Heart right ventricle (tissue), 16 donors: ENCODE measurements at places on chromosomes 2 and 18.
A peak's percentile ranks its signal among the peaks of the same experiment; 100 is the strongest.

DNA sequence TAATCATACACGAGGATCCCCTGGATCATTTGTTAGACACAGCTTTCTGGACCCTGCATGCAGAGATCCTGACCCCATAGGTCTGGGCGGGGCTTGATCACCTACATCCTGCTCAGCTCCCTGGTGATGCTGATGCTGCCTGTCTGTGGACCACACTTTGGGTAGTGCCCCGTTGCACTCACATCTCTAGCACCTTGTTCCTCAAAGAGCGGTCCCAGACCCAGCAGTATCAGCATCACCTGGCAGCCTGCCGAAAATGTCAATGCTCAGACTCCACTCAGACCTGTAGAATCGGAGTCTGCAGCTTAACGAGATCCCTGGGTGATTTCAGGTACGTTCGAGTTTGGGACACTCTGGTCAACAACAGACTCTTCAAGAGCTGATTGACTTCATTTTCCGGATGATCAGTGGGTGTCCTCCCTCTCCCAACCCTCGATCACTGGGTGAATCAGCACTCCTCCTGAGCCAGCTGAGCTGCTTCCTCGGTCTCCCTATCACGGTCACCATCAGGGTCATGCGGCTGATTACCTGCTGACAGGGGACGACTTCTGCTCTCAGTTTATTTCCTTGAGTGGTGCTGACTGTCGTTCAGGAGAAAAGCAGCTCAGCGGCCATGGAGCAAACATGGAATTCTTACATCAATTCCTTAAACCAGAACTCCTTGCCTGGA, 150.6 kb upstream of the RAB12 start:
- no peak overlapping the region for H3K4me3 ChIP-seq
- H3K27ac ChIP-seq = no peak overlapping the region
- H3K27me3 ChIP-seq = no peaks in the 10 kb centered on the region
- no peaks in the 10 kb centered on the region for H3K4me1 ChIP-seq

GRCh38 chr18:41227993-41228392, 727.0 kb upstream of the PIK3C3 start:
- DNase-seq = no peak
- no peak overlapping the region for H3K4me3 ChIP-seq
- H3K36me3 ChIP-seq = no peaks in the 10 kb centered on the region
- H3K27ac ChIP-seq = no peak overlapping the region

DNA sequence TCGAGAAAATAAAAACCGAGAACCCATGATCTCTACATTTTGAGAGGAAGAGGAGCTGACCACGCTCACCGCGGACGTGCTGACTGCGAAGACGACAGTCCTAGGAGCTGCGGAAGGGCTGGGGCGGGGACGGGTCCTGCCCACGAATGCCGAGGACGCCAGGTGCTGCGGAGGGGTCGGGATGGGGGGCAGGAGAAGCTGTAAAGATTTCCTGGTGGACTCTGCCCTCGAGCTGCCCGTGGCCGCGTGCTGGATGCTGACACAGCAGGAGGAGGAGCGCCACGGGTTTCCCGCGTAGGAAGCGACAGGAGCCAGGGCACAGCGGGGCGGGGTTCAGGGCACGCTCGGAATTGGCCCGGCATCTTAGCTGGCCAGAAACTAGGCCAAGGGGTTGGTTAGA, 22.2 kb downstream of the ZSCAN30 start:
- DNase-seq = peak; percentile 11
- no peaks in the 10 kb centered on the region for H3K27me3 ChIP-seq
- peaks cover 12% of the 10 kb centered on the region for H3K4me1 ChIP-seq
- peak overlapping the region; percentile 71 for H3K4me3 ChIP-seq

- H3K27me3 ChIP-seq = no peaks in the 10 kb centered on the region
- no peak overlapping the region for H3K4me3 ChIP-seq
- H3K27ac ChIP-seq = no peak overlapping the region
- peaks cover 29% of the 10 kb centered on the region for H3K4me1 ChIP-seq
These were observed 205.5 kb upstream of the SP5 start for GRCh38 chr2:170509452-170510193.

DNA sequence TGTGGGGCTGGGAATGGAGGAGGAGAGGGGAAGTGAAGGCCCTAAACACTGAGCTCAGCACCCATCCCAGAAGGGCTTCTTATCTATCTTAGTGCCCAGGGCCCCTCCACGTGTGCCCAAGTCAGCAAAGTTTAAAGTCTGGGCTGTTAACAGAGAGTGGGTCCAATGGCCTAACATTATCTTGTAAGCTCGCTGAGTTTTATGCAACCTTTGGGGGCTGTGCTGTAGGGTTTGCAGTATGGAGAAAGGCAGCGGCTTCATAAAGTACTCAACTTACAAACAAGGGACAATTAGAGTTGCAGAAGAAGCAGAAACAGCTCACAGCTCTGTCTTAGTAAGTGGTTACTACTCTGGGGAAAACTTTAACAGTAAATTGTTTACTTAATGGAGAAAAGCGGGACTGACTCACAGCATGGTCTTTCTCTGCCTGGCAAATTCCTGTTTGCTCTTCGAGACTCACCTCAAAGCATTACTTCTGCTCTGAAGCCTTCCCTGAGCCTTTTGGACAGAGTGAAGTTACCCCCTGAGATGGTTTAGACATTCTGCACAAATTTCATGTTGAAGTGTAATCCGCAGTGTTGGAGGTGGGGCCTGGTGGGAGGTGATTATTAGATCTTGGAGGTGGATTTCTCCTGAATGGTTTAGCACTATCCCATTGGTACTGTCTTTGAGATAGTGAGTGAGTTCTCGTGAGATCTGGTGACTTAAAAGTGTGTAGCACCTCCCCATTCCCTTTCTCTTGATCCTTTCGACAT, 9.0 kb downstream of the ENOSF1 start:
- H3K4me3 ChIP-seq = no peak overlapping the region
- H3K36me3 ChIP-seq = no peaks in the 10 kb centered on the region
- no peak overlapping the region for H3K27ac ChIP-seq
- H3K4me1 ChIP-seq = no peaks in the 10 kb centered on the region

- no peak for DNase-seq
- no peak overlapping the region for H3K27ac ChIP-seq
- H3K4me1 ChIP-seq = peaks cover 14% of the 10 kb centered on the region
- no peaks in the 10 kb centered on the region for H3K36me3 ChIP-seq
- no peak overlapping the region for H3K4me3 ChIP-seq
These were observed 339.4 kb downstream of the RND3 start for GRCh38 chr2:150147889-150148683.

GRCh38 chr2:69565431-69565839, 78.1 kb downstream of the AAK1 start:
- no peak overlapping the region for H3K4me3 ChIP-seq
- H3K27ac ChIP-seq = no peak overlapping the region
- peaks cover 52% of the 10 kb centered on the region for H3K4me1 ChIP-seq
- DNase-seq = peak; percentile 48
- no peaks in the 10 kb centered on the region for H3K36me3 ChIP-seq

GRCh38 chr2:84251651-84252302, 207.3 kb downstream of the SUCLG1 start:
- H3K4me3 ChIP-seq = no peak overlapping the region
- no peak overlapping the region for H3K27ac ChIP-seq
- no peaks in the 10 kb centered on the region for H3K27me3 ChIP-seq

GRCh38 chr2:168679741-168680310, 122.6 kb upstream of the NOSTRIN start:
- H3K27me3 ChIP-seq = no peaks in the 10 kb centered on the region
- no peaks in the 10 kb centered on the region for H3K36me3 ChIP-seq
- H3K4me1 ChIP-seq = peaks cover 3% of the 10 kb centered on the region

DNA sequence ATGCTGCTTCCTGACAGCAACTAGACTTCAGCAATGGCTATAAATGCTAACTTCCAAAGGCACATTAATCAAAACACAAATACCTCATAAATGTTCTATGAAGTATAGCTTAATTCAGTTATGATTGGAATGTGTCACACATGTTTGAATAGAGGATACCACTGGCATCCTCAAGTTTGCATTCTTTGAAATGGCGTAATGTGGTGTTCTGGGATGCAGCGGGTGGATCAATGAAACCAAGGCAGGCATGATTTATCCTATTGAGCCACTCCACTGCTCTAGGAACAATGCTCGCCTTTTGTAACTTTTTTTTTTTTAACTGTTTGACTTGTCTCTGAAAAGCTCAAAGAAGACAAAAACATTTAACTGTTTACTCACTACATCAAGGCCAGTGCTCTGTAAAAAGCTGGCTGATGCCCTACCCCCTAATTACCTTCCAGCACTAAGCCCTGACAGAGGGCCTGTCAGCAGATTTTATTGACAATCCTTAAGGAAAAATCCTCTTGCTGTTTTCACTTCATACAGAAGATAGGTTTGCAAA, 278.8 kb upstream of the SESTD1 start:
- H3K4me1 ChIP-seq = no peaks in the 10 kb centered on the region
- no peaks in the 10 kb centered on the region for H3K36me3 ChIP-seq
- H3K27me3 ChIP-seq = peaks cover 5% of the 10 kb centered on the region
- H3K27ac ChIP-seq = no peak overlapping the region
- DNase-seq = no peak

DNA sequence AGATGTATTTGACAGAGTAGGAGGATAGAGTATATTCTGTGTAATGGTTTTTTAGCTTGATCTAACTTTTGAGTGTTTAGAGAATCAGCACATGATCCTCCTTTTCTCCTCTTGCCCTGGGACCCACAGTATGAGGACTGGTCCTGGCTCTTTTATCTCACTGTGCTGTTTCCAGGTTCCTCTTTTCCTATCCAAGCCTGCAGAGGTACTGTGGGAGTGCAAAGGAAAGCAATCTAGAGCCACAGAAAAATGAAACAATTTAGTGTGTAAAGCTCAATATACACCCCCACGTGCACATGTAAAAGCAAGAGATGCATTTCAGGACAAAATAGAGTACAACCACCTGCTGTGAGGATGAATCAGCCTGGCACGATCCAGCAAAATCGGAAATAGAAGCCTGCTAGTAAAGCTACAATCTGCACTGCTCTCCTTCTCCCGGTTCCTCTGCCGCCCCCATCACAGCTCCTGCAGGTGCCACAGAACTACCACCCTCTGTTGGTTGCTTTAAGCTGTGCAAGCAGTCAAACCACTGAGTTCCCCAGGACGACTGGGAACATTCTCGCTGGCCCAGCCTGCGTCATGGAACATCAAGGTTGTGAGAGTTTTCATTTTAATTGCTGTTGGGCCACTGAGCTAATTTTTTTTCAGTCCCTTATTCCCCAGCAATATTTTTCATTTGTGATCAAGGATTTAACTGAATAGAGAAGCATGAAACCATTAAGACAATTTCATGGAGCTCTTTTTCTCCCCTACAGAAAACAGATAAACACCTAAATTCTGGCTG, 47.8 kb upstream of the MAPRE3 start:
- no peak overlapping the region for H3K27ac ChIP-seq
- H3K4me3 ChIP-seq = no peak overlapping the region
- DNase-seq = peak; percentile 42

DNA sequence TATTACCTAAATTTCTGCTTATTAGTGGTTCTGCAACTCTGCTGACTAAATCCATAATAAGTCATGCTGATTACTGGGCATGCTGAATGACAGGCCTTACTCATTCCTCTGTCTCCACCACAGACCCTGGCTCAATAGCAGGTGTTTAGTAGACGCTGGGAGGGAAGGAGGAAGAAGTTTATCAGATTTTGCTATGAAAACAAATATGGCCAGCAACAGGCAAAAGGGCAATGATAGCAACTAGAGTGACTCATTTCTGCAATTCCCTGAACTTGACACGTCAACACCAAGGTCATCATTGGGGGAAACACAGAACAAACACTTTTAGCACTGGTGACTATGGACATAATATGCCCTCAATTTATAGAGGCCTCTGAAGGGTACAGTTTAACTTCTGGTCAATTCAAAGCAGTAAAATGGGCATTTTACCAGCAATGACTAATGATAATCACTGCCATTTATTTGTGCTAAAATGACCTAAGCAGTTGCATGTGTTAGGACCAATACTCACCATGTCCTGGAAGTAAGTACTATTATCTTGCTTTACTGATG, 35.2 kb downstream of the TMEM163 start:
- H3K27me3 ChIP-seq = no peaks in the 10 kb centered on the region
- no peak overlapping the region for H3K4me3 ChIP-seq
- no peak overlapping the region for H3K27ac ChIP-seq

- H3K4me3 ChIP-seq = no peak overlapping the region
- no peaks in the 10 kb centered on the region for H3K36me3 ChIP-seq
- no peak overlapping the region for H3K27ac ChIP-seq
- no peaks in the 10 kb centered on the region for H3K4me1 ChIP-seq
These were observed 97.6 kb upstream of the PPP1CB start for GRCh38 chr2:28653892-28654662.

GRCh38 chr2:241965931-241966412, 96.4 kb downstream of the RTP5 start:
- no peaks in the 10 kb centered on the region for H3K4me1 ChIP-seq
- no peaks in the 10 kb centered on the region for H3K27me3 ChIP-seq
- no peak for DNase-seq
- H3K36me3 ChIP-seq = no peaks in the 10 kb centered on the region

DNA sequence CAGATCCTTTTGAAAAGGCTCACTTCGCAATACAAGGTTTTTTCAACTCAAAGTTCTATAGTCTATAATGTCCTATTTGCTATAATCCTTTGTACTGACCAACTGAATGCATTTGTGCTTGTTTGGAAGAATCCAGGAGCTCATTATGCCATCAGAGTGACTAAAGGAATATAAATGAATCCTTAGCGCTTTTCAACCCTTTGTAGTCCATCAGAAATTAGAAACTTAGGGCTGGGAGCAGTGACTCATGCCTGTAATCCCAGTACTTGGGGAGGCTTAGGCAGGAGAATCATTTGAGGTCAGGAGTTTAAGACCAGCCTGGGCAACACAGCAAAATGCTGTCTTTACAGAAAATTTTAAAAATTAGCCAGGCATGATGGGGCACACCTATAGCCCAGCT, 330.2 kb upstream of the CHAC2 start:
- H3K27ac ChIP-seq = no peak overlapping the region
- H3K4me3 ChIP-seq = no peak overlapping the region
- no peaks in the 10 kb centered on the region for H3K27me3 ChIP-seq
- DNase-seq = no peak

DNA sequence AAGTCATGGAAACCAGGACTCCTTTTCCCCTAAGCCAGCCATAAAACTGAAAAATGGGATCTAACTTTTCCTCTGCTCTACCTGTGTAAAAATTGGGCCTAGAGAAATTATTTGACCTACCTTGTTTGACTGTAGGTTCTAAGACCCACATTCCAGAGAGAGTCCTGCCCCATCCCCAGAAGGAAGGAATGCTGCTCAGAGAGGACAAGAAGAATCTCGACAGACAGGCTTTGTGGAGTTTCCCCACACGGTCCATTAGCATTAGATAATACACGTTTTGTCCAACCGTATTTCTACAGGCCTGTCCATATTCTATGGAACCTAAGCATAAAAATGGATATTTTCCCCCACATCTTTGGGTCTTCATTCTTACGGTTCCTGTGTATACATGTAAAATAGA, 403.3 kb downstream of the METTL4 start:
- H3K4me3 ChIP-seq = no peak overlapping the region
- peaks cover 17% of the 10 kb centered on the region for H3K4me1 ChIP-seq
- no peaks in the 10 kb centered on the region for H3K27me3 ChIP-seq
- no peak overlapping the region for H3K27ac ChIP-seq
- no peaks in the 10 kb centered on the region for H3K36me3 ChIP-seq
- no peak for DNase-seq

GRCh38 chr18:36301884-36302283, 4.4 kb downstream of the FHOD3 start:
- no peak for DNase-seq
- peaks cover 35% of the 10 kb centered on the region for H3K27me3 ChIP-seq
- no peak overlapping the region for H3K4me3 ChIP-seq
- peak overlapping the region; percentile 29 for H3K27ac ChIP-seq
- H3K4me1 ChIP-seq = peaks cover 61% of the 10 kb centered on the region
